NCI-H1092 (cell line): ENCODE measurements at places on chromosomes 5 and 9.

DNA sequence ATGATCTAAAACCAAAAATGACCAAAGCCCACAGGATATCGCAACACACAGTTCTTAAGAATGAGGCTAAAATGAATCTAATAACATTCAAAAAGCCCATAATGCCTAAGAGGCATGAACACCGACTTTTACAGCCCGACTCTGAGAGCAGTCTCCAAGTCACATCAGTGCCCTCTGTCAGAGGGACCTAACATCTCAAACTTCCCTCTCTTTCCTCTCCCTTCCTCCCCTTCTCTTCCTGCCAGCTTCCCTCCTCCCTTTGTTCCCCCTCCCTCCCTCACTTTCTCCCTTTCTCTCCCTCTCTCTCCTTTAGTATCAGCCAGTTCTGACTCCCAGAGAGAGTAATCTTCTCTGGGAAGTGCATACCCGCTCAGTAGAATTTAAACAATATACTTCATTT is 154.4 kb downstream of the GLIS3 start:
- no peak for DNase-seq

DNA sequence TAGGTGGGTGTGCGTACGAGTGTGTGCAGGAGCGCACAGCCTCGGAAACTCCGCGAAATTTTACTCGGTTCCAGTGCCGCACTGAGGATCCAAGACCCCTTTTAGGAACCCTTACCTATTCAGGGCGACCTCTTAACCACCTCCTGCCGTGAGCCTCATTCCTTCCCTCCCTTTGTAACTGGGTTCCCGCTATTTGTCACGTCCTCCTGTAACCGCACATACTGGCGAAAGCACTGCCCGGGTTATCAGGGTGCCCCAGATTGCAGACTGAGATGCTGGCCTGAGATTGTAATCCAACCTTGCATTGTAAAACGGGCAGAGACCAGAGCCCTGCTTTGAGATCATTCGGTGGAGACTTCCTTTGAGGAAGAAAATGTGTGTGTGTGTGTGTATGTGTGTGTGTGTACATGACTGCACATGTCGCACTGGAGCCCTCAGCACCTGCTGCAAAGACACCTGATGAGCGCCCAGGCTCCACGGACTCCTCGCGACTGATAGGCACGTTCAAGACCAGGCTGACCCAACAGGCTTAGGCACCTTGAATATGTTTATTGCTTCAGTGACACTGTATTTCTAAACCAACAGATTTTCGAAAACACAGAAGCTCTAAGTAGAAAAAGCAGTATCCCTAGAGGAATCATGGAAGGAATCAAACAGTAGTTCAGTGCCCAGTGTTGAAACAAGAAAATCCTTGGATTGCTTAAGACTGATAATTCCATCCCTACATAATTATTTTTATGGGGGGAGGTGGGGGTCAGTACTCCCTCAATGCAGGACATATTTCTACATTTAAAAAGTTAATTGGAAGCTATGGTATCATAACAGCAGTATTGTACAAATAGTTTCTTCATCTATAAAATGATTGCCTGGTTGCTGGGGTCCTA is 86.5 kb upstream of the TNFAIP8 start:
- no peak for DNase-seq

- no peak for DNase-seq
Observed at GRCh38 chr5:171246231-171246630, 62.8 kb upstream of the TLX3 start.

GRCh38 chr9:115208501-115208900 is 90.5 kb upstream of the TNC start:
- DNase-seq, result no peak

DNA sequence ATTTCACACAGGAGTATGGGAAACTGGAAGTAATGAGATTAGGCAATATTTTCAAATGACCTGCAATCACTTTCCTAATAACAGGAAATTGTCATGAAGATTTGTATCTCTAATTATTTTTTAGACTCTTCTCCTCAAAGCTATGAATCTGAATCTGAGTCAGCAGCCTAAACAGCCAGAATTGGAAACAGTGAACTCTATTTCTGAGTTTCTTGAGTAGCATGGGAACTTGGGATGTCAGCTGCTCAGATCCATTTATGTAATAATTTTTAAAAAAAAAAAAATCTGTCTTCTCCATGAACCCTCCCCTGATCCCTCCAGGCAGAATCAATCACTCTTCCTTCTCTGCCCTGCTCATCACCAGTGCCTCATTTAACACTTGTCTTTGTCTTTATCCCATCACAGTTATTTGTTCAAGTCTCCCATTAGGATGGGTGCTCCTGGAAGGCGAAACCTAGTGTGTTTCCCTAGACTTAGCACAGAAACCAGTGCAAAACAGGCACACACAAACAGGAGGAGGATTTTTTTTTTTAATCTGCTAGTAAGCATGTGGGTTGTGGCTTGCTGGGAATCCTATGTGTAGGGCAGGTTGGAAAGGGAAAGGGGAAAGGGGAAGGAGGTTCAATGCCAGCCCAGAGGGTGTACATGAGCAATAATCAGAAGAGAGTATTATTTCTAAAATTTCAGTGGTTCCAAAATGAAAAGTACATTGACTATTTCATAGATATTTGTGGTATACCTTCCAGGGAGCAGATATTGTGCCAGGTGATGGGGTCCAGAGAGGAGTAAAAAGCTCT is 186.8 kb downstream of the TTLL11 start:
- DNase-seq, result no peak

- no peak for DNase-seq
Observed at GRCh38 chr9:78671785-78672184, 374.9 kb downstream of the PSAT1 start.

- no peak for DNase-seq
Observed at GRCh38 chr5:142609142-142609541, 76.7 kb downstream of the FGF1 start.

GRCh38 chr9:120900824-120901223 is 23.8 kb upstream of the PHF19 start:
- DNase-seq, result no peak

DNA sequence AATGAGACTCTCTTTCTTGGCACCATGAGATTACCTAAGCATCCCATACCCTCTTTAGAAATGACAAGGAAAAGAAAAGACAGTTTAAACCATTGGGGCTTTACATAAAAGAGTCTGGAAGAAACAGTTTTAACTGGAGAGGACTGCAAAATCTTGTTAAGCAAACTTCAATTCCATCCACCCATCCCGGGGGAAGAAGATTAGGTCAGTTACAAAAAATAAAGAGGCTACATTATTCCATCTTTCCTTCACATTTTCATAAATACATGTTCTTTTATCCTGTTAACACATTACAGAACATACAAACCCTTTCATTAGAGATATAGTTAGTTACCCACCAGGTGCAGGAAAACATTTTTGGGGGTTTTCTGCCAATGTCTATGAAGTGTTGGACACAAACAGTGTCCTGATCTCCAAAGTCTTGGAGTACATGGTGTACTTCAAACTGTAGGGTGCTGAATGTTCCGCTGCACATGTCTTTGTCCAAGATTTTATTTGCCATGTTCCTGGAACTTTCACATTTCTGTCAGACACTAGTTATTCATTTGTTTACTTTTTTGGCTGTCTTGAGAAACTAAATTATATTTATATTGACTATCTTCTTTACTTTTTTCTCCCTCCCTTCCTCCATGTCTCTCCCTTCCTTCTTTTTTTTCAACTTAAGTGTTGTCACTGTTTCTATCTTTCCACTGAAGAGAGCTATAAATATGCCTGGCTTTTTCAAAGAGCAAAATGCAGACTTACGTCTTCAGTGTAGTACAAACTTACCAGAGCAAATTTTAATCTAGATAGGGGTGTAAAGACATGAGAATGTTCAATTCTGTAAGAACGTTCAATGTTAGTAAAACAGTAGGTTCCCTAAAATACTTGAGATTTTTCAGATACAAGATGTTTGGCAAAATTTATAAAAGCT is 410.9 kb upstream of the PRR16 start:
- no peak for DNase-seq

GRCh38 chr5:168303393-168304025 is 12.1 kb downstream of the WWC1 start:
- no peak for DNase-seq

DNA sequence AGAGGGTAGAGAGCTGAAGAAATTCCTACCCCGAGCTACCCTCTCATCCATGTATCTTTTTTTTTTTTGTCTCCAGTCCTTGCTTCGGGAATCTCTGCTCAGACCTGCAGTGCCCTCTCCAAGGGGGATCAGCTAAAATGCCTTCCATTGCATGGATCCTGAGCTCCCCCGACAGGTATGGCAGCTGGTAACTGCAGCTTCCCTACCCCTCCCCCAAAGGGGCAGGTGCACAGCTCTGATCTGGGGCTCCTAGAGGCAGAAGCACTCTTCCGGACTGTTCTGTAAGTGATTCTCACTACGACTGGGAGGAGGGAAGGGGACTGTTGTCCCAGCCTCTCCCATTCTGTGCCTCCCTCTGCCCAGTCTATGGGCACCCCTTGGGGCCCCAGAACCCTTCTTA is 169.6 kb downstream of the MELK start:
- no peak for DNase-seq

GRCh38 chr5:1439388-1440097 is 5.7 kb downstream of the SLC6A3 start:
- DNase-seq, result no peak

- DNase-seq, result no peak
Observed at GRCh38 chr9:34256987-34257585, 72.0 kb downstream of the KIF24 start.

DNA sequence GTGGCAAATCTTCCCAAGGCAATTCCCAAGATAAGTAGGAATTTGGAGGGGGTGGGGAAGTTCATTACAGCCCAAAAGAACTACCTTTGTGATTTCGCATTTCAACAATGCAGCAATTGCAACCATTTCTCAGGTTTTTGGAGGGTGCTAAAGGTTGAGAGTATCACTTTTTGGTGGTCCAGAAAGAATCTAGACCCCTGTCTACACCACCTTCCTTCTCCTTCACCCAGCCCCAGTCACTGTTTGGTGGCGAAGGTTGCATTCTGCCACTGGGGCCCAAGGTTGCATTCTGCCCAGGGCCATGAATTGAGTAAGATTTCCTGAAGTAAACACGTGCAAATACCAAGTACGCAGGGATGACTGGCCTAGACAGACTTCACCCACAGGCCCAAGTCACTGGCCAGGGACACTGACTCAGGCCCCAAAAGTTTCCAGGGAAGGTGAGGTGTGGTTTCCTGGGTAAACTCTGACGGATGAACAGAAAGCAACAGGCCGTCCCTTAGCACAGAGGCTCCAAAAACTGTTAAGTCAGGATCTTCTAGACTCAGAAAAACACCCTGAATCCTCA is 5.7 kb downstream of the PDE6A start:
- DNase-seq, result no peak

DNA sequence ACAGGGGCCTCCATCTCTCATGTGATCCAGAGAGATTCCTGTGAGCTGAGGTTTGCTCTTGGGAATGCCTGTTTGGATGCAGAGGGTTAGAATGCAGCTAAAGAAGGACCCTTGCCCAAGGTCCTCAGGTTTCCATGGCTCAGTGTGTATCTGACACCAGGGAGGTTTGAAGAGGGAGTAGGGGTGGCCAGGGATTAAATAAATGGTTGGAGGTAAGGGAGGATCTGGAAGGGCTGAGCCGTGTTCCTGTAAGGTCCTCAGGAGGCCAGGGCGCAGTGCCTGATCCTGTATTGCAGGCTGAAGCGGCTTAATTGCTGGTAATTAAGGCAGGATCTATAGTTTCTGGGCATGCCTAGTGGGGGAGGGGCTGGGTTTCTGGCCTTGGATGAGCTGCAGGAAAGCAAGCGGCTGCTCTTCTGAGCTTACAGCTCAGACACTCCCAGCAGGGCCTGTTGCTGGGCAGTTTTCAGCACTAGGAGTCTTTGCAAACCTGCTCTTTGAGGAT is 41.5 kb upstream of the MAP1B start:
- peak; percentile 70 for DNase-seq

DNA sequence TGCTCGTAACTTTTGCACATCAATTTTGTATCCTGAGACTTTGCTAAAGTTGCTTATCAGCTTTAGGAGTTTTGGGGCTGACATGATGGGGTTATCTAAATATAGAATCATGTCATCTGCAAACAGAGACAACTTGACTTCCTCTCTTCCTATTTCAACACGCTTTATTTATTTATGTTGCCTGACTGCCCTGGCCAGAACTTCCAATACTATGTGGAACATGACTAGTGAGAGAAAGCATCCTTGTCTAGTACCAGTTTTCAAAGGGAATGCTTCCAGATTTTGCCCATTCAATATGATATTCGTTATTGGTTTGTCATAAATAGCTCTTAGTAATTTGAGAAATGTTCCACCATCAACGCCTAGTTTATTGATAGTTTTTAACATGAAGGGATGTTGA is 65.4 kb upstream of the CDH12 start:
- DNase-seq, result no peak
